Fibroblast of mammary gland (primary cell): ENCODE measurements at places on chromosomes 13 and 19.

- no peak for DNase-seq
Measured at GRCh38 chr19:876780-877314, 16.1 kb downstream of the MED16 start.

GRCh38 chr13:98839856-98840769, 87.6 kb upstream of the SLC15A1 start:
- peak; percentile 58 for DNase-seq

GRCh38 chr19:16021796-16022195, 54.5 kb upstream of the TPM4 start:
- no peak for DNase-seq

GRCh38 chr13:20457670-20458069, 68.0 kb downstream of the CRYL1 start:
- no peak for DNase-seq

- DNase-seq: no peak
Measured at GRCh38 chr13:59034198-59034597, 1129.5 kb downstream of the DIAPH3 start.

DNA sequence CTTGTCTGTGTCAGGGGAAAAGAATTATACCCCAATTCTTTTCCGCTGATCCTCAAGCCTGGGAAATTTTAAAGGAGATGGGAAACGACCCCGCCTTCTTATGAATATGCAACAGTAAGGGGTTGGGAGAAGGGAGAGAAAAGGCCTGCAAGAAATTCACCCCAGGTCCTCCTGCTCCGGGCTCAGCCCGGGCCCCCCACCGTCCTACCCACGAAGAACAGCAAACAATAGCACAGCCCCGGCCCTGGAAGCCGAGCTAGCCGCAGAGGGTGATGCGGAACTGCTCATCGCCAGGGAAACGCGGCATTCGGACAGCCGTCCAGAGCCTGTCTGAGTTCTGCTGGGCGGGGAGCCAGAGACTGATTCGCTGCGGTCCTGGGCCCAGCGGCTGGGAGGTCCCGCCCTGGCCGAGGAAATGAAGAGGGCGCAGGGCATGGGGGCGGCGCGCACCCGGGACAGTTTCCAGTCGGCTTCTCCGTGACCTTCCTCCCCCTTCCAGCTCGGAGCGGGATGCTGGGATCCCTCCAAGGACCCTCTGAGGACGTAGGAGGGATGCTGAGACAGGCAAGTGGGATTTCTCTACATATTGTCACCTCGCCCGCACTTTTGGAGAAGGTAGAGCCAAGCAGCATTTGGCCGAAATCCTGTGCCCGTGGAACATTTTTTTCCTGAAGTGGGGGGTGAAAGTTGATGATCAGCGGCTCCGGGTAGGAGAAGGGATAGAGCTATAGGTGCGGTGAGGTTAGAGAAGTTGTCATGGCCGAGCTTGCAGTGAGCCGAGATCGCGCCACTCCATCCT, 82.3 kb upstream of the C1QTNF9B start:
- DNase-seq: peak; percentile 82

- no peak for DNase-seq
Measured at GRCh38 chr13:85825454-85825853, 26.2 kb upstream of the SLITRK6 start.

- DNase-seq: no peak
Measured at GRCh38 chr13:77696879-77697216, 639 bp upstream of the SLAIN1 start.

DNA sequence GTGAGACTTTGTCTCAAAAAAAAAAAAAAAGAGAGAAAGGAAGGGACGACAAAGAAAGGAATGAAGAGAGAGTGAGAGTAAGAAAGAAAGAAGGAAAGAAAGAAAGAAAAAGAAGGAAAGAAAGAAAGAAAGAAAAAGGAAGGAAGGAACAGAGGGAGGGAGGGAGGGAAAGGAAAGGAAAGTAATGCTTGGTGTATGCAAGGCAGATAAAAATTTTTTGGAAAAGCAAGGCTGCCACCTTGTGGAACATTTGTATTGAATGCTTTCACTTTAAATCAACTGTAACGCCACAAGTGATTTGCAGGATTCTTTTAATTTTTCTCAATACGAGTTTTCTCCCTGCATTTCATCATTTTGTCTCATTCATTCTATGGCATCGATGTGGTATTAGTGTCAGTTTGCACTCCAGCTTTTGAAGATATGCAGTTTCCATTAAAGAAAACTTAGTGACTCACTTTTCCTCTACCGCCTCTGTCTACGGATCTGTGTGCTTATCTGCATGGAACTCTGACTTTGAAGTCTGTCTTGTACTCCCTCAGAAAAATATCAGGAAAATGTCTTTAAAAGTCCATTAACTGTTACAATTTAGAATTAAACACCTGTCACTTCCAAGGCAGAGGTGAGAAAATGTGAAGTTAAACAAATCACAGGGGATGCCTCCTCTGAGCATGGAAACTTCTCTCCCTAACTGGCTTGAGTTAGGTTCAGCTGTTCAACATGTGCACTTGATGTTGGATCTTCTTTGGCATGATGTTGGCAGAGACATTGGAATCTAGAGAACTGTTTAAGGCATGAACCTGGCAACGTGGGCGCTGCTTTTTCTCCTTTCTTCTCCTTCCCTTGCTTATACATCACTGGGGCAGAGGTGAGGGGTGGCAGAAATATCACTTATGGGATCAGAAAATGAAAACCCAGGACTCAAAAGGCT, 20.0 kb upstream of the ZDHHC20 start:
- DNase-seq: peak; percentile 82

DNA sequence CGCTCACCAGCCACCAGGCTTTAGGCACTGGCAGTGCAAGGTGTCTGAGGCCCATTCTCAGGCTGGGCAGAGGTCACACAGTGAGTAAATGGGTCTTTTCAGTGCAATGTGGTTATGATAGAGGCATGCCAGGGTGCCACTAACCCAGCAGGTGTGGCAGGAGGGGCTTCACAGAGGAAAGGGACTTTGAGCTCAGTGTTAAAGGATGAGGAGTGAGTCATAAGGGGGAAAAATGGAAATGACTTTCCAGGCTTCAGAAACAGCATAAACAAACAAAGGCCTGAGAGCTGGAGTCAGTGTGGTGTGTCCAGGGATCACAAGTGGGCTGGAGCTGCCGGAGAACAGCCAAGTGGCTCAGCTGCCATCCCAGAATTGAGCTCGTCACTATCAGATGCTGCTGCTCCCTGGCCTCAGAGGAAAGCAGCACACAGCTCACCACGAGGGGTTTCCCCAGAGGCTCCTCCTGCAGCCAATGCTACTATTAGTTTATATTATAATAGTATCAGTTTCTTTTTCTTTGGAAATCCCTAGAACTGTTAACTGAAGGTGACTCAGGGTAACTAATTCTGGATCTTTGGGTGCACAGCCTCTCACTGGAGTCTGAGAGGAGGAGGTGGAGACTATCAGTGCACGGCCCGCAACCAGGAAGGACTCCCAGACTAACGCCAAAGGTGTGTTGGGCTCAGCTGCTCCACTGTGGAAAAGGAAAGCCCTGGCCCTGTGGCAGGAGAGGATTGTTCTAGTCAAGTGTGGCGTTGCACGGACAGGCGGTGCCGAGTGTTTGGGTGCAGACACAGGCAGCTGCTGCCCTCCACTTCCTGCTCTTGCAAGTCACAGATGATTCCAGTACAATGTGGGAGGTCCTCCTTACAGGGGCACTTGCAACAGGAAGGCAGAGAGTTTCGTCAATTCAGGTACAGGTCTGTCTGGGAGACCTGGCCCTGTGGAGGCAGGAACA, 39.5 kb downstream of the DHRS12 start:
- DNase-seq: peak; percentile 92

DNA sequence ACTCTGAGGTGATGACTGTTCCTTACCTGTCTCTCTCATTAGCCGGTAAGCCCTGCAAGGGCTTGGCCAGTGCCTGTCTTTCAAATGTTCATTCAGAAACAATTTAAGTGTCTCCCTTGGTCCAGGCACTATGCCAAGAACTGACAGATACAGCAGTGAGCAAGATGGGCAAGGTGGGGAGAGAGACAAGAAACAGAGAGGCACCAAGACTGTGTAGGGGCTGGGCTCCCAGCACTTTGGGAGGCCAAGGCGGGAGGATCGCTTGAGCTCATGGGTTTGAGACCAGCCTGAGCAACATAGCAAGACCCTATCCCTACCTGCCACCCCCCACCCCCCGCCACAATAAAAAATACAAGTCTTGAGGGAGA, 1.3 kb upstream of the CCNE1 start:
- DNase-seq: peak; percentile 41
